Stimulated activated CD8-positive, alpha-beta memory T cell treated with anti-CD3 and anti-CD28 coated beads, Interleukin-4, amount 100 ng/mL, for 4 hours (primary cell): ENCODE measurements at places on chromosomes 3 and 15.

DNA sequence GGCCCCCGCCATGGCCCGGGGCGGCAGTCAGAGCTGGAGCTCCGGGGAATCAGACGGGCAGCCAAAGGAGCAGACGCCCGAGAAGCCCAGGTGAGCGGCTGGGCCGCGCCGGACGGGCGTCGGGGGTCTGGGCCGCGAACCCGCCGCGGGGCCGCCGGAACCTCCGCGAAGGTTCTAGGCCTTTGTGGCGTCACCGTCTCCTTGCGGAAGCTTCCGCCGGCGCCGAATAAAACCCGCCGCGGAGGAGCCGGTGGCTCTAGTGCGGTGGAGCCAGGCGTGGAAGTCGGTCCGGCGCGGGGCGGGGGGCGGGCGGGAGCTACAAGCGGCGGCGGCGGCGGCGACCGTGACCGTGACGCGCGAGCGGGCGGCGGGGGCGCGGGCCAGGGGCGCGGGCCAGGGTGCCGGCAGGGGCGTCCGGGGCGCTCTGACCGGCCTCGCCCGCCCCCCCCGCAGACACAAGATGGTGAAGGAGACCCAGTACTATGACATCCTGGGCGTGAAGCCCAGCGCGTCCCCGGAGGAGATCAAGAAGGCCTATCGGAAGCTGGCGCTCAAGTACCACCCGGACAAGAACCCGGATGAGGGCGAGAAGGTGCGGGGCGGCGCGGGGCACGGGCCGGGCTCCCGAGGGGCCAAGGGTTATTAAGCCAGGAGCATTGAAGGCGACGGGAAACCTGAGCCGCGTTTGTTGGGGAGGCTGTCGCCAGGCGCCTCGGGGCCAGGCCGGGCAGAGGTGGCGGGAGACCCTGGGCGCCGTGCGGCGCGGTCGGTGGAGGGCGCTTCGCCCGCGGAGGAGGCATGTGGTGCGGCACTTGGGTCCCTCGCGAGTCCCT is at the start of gene DNAJA4:
Gene DNAJA4, plus strand, starts transcription at position 259 of the 833 bp plus-strand sequence. Its CDS starts 202 bp downstream, at position 461.
- DNase-seq, result peak; percentile 15

- DNase-seq, result no peak
These were observed 68.7 kb upstream of the PLXNA1 start for GRCh38 chr3:126914226-126914625.

DNA sequence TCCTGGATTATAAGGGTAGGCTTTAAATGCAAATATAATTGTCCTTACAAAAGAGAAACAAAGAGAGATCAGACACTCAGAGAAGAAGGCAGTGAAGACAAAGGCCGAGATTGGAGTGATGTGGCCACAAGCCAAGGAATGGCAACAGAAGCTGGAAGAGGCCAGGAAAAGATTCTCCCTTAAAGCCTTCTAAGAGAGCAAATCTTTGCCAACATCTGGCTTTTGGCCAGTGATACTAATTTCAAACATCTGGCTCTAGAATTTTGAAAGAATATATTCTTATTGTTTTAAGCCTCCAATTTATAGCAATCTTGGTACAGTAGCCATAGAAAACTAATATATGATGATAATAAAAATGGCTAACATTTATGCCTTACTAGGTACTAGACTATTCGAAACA is 615.8 kb upstream of the ZNF385D start:
- DNase-seq, result no peak

DNA sequence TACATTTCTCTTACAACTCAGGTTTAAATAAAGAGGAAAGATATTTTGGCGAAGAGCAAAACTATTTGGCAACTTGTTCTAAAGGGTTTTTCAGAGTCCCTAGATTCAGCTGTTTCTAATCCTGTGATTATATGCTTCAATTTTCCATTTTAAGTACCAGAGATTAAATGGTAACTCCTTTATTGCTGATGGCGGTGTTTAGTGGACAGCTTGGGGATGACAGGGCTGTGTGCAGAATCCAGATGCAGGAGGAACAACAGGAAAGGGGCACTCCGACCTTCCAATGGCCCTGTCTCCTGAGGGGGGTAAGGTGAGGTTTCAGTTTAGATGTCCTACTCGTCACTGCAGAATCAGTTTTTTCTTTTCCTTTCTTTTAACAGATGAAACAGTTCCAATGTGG is 405.0 kb downstream of the PDCD6IP start:
- no peak for DNase-seq

DNA sequence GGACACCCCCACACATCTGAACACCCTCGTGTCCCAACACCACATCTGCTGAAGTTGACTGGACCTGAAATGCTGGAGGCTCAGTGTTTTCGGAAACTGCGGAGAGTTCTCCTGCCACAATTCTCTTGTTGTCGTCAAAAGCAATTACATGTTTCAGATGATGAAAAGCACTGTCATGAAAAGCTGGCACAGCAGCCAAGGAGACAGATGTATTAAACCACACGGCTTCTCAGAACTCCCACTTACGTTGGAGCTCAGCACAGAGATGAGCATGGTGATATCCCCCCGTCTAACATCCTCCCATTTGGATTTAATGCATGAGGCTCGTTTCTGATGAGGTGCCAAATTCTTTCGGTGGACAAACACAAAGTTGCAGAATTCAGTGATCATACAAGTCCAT is 180.1 kb downstream of the RORA start:
- DNase-seq, result no peak

GRCh38 chr3:127722091-127722784 is 49.5 kb downstream of the ABTB1 start:
- DNase-seq, result no peak

DNA sequence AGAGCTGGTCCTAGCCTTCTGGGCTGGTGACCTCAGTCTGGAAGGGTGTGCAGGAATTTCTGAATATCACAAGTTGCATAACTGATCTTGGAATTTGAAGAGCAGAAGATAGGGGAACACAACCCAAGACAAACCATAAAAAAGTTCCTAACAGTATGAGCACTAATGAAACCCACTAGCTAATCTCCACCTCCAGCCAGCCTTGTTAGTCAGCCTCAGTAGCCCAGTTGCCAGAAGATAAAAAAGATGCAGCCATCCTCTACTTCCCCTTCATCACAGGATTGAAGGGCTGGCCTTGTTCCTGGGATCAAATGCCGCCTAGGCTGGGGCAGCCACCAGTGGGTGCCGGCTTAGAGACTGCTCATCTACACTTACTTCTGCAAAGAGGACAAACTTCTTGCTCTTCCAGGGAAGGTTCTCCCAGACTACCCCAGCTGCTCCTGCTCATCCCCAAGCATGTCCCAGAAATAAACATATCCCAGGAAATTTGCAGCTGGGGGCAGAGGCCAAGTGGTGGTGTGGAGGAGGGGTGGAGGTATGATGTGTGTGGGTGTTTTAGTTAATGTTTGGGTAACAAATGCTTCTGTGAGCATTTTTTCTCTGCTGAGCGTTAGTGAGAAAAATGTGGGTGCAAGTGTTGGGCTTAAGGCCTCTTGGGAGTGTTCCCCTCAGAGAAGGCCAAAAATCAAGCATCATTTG is 9.2 kb upstream of the ITGA11 start:
- no peak for DNase-seq

GRCh38 chr3:147410526-147411237 is 1.5 kb downstream of the ZIC1 start:
- DNase-seq, result no peak

- no peak for DNase-seq
These were observed 66.6 kb upstream of the TAMM41 start for GRCh38 chr3:11913316-11913715.

- DNase-seq, result no peak
These were observed 201.0 kb upstream of the FEZF2 start for GRCh38 chr3:62574266-62574898.

GRCh38 chr3:196639483-196640296 is at the start of gene NRROS:
NRROS (plus strand) TSS chr3:196639694; CDS start chr3:196654540, 14,846 bp downstream.
- peak; percentile 42 for DNase-seq

- no peak for DNase-seq
These were observed 343.1 kb upstream of the SEMA6D start for GRCh38 chr15:47374222-47374621.

DNA sequence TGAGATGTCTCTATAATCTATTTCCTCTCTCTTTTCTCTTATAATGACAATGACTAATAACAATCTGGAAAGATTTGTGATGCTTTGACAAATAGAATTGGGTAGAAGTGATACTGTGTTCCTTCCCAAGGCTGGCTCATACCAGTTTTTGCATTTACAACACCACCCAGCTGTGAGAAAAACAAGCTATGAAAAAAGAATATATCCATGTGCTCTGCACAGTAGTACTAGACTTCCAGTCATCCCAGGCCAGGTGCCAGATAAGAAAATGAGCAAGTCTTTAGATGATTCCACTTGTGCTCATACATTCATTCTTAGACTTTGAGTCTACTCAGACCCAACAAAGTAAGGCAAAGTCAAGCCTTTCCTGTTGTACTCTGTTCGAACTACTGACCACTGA is 350.2 kb upstream of the POU1F1 start:
- no peak for DNase-seq

GRCh38 chr3:50185230-50185629 is 6.2 kb upstream of the GNAT1 start:
- no peak for DNase-seq

GRCh38 chr15:60009980-60010732 is 6.0 kb downstream of the FOXB1 start:
- DNase-seq, result no peak

DNA sequence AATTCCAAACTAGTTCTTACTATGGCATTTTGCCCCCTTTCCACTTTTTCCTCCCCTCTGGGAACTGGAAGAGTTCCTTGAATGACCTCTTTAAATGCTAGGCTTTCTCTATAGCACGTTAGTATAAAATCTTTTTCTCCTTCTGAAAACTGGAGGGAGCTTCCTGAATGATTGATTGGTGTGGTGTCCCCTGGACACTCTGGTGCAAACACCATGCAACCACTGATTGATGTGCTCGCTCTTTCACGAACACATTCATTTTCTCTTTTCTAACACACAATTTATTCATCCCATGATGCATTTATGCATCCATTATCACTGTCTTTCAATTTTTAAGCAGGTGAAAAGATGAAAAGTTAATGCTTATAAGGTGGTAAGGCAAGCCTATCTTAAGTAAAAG is 159.1 kb upstream of the NANOGP8 start:
- no peak for DNase-seq

DNA sequence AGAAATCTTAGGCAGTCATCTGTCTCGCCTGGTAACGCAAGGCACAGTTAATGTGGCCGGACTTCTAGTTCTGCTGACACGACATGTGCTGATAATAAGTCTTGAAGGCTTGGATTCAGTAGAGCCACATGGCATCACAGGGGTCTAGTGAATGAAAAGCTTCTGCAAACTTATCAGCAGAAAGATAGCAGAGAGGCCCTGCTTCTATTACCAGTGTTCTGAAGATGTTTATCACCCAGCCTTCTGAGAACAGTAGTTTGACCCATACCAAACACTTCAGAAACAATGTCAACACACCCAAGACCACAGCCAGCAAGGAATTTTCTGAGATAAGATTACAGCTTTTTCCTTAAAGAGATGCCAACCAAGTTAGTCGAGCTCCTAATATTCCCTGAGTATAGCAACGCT is 102.7 kb upstream of the UMPS start:
- no peak for DNase-seq

DNA sequence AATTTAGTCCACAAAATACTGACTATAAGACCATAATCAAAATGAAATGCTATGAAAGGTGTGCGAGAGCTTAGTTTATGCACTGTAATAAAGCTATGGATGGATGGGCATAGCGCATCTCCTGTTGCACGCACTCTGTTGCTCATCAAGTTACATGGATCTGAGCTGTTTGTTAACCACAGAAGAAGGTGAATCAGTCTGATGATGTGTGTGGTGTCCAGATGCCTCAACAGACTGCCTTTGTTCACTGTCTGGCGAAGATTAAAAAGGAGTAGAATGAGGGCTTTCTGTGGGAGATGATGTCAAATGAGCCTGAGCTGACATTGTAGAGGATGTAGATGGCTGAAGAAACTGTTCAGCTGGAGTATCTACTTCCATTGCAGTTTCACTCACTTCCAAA is 36.1 kb downstream of the NSMCE3 start:
- DNase-seq, result no peak

GRCh38 chr15:83443076-83443847 is 3.9 kb upstream of the SH3GL3 start:
- DNase-seq, result no peak

DNA sequence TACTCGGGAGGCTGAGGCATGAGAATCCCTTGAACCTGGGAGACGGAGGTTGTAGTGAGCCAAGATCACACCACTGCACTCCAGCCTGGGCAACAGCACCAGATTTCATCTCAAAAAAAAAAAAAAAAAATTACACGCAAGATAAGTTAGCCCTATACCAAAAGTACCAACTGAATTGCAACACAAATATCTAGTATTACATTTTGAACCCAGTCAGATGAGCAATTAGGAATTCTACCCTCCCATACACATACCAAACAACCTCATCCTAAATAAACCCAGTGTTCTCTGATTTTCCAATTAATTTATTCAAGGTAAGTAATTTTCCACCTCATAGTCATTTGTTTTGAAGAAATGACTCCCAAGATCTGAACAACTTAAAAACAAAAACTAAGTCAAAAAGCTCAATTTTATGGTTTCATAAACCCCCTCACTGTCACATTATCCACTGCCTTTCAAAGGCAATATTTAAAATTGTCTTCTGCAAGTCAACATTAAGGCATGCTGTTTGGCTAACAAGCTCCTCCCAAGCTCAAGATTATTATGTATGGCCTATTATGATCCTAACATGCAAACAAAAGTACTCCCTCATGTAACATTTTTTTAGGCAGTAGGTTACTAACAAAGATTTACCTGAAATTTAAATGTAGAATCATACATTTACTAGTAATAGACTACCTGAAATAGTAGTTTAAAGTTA is 4.5 kb downstream of the RAF1 start:
- DNase-seq, result no peak

GRCh38 chr15:59292442-59293151 is 80.1 kb downstream of the MYO1E start:
- DNase-seq, result no peak

GRCh38 chr3:124007186-124007585 is 15.3 kb upstream of the ROPN1 start:
- no peak for DNase-seq

DNA sequence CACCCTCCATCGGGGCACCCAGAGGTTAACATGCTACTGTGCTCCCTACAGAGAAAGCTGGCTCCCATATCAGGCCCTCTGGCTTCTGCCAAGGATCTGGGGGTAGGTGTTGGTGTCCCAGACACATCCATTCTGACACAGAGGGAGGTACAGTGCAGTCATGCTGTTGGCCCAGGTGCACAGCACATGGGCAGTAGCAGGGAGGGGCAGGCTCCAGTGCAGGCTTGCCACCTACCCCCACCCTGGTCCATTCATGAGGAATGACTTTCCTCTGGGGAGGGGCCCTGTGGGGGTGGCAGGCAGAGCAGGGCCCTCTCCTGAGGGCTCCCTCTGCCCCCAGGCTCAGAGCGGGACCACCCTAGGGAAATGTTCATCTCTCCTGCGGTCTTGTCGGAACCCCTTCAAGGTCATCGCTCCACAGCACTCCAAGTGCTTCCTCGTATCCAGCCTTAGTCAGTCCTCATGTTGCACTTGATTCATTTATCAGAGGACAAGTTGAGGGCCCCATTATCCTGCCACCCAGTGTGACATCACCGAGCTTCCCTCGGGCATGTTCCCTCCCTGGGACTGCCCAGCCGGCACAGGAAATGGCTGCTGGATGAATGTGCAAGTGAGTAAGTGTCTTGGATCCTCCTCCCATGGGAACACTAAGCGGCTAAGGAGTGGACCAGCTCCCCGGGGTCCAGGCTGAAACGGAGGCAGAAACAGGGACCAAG is 10.0 kb downstream of the DUSP7 start:
- no peak for DNase-seq
